Lower leg skin (tissue), 4 donors: ENCODE measurements at places on chromosomes 2 and 18. TPM values are rescaled to one million over a fixed set of nuclear protein-coding genes. Genes with fewer than 3 reads are reported as not detected.

- no peak for DNase-seq
Measured at GRCh38 chr2:239216614-239217273, 184.1 kb downstream of the HDAC4 start.

- no peak for DNase-seq
Measured at GRCh38 chr18:13187498-13187897, 31.1 kb upstream of the LDLRAD4 start.

MARCHF4 gene
- total RNA-seq: not detected

DNA sequence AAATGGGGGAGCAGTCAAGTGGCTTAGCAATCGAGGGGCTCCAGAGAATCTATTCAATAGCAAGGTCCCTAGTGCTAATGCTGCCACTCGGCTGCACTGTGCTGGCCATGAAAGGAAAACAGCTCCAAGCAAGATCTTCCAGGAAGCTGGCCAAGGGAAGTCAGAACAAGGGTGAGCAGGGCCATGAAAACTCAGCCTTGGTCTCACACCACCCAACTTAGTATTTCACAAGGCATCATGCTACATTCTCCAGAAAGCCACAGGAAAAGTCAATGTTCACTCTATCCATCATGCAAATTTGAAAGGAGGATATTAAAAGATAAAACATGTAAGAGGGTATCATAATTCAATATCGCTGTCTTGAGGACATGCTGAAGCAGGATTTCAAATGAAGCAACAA lies 35.7 kb downstream of the NRP2 start:
- no peak for DNase-seq

DNA sequence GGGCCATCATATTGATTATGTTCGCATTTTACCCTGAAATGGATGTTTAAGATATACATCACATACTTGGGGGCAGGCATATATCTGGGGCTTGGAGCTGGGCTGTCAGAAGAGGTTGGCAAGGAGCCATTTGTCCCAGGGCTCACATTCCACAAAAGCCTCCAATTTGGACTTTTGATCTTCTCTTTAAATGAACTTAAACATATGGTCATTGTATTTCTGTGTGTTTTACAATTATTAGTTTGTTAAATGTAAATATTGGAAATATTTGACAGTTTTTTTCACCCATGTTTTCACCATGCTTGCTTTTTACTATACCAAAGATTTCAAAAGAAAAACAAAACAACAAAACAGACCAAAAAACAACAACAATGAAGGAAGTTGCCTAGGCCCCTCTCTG lies 165.8 kb upstream of the MEIS1 start:
- no peak for DNase-seq

DNA sequence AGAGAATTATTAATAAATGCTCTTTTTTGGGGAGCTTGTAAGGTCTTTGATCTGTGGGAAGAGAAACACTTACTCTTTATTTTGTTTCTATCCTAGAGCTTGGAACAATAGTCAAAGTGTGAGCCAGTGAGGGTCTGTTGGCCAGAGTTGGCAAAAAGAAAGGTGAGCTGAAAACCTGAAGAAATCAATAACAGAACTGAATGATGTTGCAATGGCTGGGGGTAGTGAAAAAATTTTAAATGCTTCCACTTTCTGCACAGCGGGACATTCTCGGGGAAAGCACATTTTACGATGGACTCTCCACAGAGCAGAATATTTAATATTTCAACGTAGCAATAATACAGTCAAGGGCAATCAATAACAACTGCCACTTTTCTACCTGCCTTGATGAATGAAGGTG lies 78.9 kb downstream of the SKA1 start:
- no peak for DNase-seq

RBM43 gene
- total RNA-seq: 4.0 TPM

DNA sequence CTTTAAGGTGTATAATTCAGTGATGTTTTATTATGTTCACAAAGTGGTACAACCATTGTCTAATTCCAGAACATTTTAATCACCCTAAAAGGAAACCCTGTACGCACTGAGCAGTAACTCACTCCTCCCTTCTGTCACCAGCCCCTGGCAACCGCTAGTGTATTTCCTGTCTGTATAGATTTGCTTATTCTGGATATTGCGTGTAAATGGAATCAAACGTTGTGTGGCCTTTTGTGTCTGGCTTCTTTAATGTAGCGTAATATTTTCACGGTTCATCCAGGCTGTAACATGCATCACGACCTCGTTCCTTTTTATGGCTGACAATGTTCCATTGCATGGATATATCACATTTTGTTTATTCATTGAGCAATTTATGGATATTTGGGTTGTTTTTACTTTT lies 8.3 kb downstream of the ZDBF2 start:
- no peak for DNase-seq

- DNase-seq: peak; percentile 61
Measured at GRCh38 chr2:240595381-240596079, 9.0 kb downstream of the CAPN10 start.

- DNase-seq: no peak
Measured at GRCh38 chr2:126913881-126914615, 15.4 kb downstream of the TEX51 start.

DNA sequence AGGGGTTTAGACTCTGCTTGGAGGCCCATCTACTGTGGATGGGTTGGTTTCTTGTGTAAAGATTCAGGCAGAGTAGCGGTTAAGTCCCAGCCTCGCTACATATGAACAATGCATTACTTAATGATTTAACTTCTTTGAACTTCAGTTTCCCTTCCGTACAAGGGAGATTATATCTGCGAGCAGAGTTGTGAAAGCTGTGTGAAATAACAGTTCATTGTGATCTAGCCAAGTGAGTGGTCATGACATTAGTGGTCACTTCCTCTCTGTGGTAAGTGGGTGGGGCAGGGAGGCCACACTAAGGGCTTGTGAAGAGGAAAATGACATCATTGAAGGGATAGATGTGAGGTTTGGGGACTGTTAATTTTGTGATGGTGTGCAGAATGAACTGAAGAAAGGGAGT lies 14.1 kb upstream of the MEX3C start:
- DNase-seq: no peak

GRCh38 chr2:102098756-102099155 lies 43.8 kb upstream of the IL1R1 start:
- no peak for DNase-seq

CD226 gene
- 0.29 TPM for total RNA-seq

GRCh38 chr2:2570871-2571270 lies 239.8 kb upstream of the MYT1L start:
- DNase-seq: peak; percentile 67

GRCh38 chr2:105262651-105263091 lies 21.1 kb downstream of the GPR45 start:
- DNase-seq: no peak

- DNase-seq: no peak
Measured at GRCh38 chr2:224944707-224945547, 97.3 kb downstream of the DOCK10 start.

GRCh38 chr2:217858519-217859491 lies 144.0 kb downstream of the TNS1 start:
- peak; percentile 65 for DNase-seq

YES1 gene
- 94.3 TPM for total RNA-seq

SPAG16 gene
- total RNA-seq: 37.5 TPM

- DNase-seq: no peak
Measured at GRCh38 chr2:28350791-28351285, 41.8 kb upstream of the FOSL2 start.

NGEF gene
- total RNA-seq: 30.3 TPM

IL36A gene
- not detected for total RNA-seq

DNA sequence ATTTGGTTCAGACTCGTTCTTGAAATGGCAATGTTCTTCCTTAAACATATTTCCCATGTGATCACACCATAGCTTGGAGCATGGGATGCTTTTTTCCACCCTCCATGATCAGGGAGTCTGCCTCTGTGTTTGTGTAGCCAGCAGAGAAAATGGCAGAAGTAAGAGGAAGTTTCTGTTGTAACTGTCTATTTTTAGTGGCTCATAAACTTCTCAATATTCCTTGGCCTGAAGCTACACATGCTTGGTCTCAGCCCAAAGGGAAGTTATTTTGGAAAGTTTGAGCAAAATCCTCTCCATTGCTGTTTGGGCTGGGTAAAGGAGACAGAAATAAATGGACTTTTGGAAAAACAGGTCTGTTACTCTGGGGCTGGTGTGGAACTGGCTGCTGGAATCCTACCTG lies 33.4 kb upstream of the ITGA6 start:
- no peak for DNase-seq

CKAP2L gene
- total RNA-seq: 11.3 TPM

ANO7 gene
- total RNA-seq: 0.67 TPM
